Breast epithelium (tissue), 4 donors: ENCODE measurements at places on chromosomes 11 and 22.

GRCh38 chr11:75413864-75414263 is 14.5 kb downstream of the RPS3 start:
- no peaks in the 10 kb centered on the region for H3K4me1 ChIP-seq
- H3K27me3 ChIP-seq: no peaks in the 10 kb centered on the region
- H3K36me3 ChIP-seq: no peaks in the 10 kb centered on the region
- H3K27ac ChIP-seq: no peak overlapping the region
- H3K4me3 ChIP-seq: no peak overlapping the region

DNA sequence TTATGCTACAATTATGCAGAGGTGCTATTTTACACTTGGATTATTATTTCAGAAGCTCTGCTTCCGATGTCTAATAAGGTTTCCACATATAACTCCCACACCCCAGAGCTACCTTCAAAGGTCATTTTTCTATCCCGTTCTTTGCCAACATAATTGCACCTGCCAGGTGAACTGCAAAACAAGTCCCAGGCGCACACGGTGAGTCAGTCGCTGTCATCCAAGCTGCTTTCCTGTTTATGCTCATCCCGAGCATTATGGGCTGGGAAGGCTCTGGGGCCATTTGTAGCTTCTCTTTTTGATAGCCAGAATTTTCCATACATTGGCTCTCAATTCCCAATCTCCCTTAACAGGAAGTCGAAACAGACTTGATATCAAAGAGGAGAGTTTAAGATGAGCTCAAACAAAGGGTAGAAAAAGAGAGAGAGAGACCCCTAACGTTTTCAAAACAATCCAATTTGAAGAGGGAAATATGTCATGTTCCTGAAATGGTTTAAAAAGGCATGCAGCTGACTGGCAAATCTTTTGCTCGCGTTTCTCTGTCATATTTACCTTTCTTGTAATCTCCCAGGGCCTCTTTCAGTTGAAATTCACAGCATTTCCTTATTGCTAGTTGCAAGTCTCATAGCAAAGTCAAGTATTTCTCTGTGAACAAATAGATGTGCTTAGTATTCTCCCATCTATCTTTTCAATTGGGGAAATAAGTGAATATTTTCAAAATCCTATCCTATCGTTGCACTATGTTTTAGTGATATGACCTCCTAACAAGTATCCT is 815.9 kb downstream of the KCNA4 start:
- no peak overlapping the region for H3K4me3 ChIP-seq
- no peak overlapping the region for H3K27ac ChIP-seq
- no peak for DNase-seq
- no peaks in the 10 kb centered on the region for H3K36me3 ChIP-seq
- no peaks in the 10 kb centered on the region for H3K4me1 ChIP-seq
- H3K27me3 ChIP-seq: no peaks in the 10 kb centered on the region

GRCh38 chr11:65593518-65594414 is 1.8 kb downstream of the KCNK7 start:
- no peak for DNase-seq
- no peaks in the 10 kb centered on the region for H3K27me3 ChIP-seq
- H3K36me3 ChIP-seq: no peaks in the 10 kb centered on the region
- no peaks in the 10 kb centered on the region for H3K4me1 ChIP-seq

DNA sequence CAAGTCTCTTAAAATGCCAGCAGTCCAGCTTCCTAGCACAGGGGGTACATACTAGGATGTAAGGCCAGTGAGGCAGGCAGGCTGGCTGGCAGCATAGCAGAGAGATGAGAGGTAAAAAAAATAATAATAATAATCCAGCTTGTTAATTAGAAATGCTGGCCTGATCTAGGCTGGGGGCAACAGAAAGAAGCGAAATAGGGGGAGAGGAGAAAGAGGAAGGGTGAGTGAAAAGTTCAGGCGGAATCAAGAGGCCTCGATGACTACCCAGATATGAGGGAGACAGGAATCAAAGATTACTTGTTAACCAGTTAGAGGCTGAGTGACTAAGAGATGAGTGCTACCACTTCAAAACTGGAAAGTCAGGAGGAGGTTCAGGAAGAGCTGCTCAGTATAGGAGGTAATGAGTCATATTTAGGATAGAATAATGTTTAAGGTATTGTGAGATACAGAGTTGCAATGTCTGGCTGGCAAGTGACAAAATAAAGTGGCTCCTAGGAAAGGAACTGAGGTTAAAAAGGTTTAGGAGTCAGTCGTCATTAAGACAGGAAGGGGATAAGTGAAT is 2.8 kb downstream of the ALKBH8 start:
- no peak overlapping the region for H3K27ac ChIP-seq
- H3K36me3 ChIP-seq: no peaks in the 10 kb centered on the region
- no peaks in the 10 kb centered on the region for H3K4me1 ChIP-seq
- no peak overlapping the region for H3K4me3 ChIP-seq

GRCh38 chr11:91163619-91164451 is 941.0 kb upstream of the CHORDC1 start:
- H3K27me3 ChIP-seq: no peaks in the 10 kb centered on the region
- DNase-seq: no peak
- no peaks in the 10 kb centered on the region for H3K4me1 ChIP-seq
- H3K4me3 ChIP-seq: no peak overlapping the region
- H3K27ac ChIP-seq: no peak overlapping the region
- H3K36me3 ChIP-seq: no peaks in the 10 kb centered on the region
